ENCODE measurements at places on chromosomes 7 and 10.

GRCh38 chr10:88411772-88412349, 171.3 kb downstream of the RNLS start:
- DNase-seq: no peak

GRCh38 chr7:36606153-36606975, 117.9 kb downstream of the AOAH start:
- no peak for DNase-seq

DNA sequence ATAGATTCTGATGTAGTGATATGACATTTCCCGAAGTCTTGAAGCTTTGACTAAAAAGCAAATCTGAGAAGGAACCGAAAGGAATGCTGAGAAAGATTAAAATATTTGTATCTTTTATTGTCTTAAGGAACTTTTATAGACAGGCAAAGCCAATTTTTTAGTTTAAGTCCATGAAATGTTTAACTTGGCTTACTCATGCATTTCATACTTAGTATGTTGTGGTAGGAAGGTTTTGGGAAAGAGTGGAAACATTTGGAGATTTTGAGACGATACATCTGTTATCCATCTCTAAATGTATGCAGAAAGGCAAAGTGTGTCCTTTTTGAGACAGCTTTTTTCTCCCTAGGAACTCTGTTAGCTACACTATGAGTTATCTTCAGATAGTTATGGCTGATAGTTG, 10.1 kb downstream of the TBC1D12 start:
- no peak for DNase-seq

- no peak for DNase-seq
These were observed 37.5 kb downstream of the PAPSS2 start for GRCh38 chr10:87696922-87697745.

GRCh38 chr10:12333380-12334185, 15.8 kb upstream of the CAMK1D start:
- peak; percentile 76 for DNase-seq

GRCh38 chr10:79400146-79401004, 45.0 kb downstream of the ZCCHC24 start:
- DNase-seq: peak; percentile 76

DNA sequence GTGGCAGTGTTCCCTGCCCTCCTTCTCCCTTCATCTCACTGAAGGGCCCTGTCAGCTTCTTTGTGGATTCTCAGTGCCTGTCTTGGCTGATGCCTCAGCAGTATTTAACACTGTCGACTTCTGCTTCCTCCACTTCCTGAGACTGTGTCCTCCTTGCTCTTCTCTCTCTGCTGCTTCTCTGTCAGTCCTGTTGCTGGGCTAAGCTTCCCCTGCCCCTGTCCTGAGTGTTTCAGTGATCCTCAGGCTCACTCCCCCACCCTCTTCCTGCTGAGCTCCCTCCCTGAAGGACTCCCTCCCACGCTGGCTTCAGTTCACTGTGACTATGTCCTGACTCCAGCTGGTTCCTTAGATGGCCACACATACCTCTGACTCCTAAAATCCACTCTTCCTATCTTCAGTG, 64.9 kb downstream of the CREM start:
- no peak for DNase-seq

DNA sequence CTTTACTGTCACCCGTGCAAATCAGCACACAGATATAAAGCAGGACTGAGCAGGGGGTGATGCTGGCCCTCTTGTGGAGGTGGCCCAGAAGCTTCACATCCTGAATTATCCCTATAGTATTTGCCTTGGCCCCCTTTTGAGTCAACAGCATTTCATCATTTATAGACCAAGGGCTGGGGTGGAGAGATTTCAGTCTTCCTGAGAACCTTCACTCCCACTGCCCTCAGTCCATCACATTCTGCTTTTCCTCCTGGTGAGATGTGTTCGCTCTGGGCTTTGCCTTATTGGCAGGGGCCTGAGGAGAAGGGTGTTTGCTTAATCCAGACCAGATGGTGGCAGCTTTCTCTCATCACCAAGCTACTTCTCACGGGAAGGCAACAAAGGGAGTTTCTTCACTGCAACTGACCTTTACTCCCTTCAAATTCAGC, 47.7 kb downstream of the NOC3L start:
- DNase-seq: no peak

- no peak for DNase-seq
These were observed 256.0 kb upstream of the AUTS2 start for GRCh38 chr7:69342154-69342884.

- no peak for DNase-seq
These were observed 2.6 kb downstream of the ABCA13 start for GRCh38 chr7:48173756-48174382.

DNA sequence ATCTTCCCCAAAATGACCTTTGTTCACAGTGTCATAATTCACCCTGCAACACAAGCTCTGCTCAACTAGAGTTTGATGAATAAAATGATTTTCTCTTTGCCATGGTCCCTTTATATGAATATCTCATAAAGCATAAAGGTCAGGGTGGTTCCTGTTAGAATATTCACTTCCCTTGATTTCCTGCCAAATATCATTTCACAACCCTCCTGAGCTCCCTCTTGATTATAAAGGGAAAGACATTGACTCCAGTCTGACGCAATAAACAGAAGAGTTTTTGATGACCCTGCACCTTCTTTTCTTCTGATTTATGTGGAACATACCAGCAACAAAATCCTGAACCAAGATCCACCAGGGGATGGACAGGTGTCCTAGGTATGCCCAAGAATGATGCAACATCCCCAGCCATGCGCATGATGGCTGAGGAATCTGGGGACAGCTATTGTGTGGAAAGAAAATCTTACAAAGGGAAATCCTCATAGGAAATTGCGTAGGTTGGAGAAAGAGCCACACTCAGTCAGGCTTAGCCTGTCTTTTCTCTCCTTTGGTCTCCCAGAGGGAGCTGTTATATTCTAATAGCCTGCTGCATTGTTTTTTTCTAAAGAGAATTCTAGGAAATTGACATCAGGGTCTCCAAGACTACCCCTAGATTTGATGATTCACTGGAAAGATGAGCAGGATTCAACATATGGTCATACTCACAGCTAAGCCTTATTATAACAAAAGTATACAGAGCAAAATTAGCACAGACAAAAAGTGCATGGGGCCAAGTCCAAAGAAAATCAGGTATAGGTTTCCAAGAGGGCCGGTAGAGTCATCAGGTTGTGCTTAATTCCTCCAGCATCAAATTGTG, 18.8 kb downstream of the IFIT3 start:
- DNase-seq: no peak

DNA sequence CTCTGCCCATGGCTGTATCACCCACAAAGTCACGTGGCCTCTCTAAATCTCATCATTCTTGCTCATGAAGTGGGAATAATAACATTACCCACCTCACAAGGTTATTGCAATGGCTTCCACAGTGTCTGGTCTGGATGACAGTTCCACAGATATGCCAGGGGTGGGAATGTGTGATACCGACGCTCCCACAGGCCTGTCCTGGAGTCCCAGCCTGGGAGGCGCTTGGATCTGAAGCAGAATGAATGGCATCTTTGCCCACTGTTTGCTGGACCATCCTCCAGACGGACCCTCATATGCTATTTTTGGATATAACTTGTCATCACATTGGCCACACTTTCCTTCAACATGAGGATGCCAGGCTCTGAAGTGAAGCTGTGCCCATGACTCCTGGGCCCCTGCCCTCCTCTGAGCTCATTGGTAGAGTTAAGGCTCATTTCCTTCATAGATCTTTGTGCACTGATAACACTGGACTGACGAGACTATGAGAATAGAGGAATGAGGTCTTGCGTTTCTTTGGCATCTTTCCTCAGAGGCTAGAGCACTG, 279.8 kb upstream of the ZNF32 start:
- no peak for DNase-seq

DNA sequence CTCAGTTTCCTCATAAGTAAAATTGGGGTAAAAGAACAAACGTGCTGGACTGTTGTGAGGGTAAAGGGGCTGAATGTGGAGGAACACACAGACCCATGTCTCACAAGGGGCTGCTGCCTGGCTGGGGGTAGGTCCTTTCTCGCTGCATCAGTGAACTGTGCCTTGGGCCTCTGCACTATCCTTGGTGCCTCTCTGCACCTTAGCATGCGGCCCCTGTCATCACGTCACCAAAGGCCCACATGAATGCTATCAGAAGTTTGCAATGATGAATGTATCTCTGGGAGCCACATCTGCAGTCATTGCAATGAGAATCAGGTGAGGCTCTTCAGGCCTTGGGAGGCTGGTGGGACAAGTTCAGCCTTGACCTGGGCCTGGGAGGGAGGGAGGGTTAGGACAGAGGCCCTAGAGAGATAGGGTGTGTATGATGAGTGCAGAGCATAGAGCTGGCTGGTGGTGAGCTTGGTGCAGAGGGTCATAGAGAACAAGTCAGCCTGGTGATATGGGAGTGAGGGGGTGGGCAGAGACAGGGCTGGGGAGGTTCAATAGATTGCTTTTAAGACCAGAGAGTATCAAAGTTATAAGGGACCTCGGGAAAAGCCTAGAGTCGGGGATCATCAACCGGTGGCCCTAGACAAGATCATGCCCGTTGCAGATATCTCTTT, 308.4 kb downstream of the RPS24 start:
- DNase-seq: peak; percentile 2

- DNase-seq: no peak
These were observed 74.7 kb upstream of the PFKP start for GRCh38 chr10:2992401-2993198.

DNA sequence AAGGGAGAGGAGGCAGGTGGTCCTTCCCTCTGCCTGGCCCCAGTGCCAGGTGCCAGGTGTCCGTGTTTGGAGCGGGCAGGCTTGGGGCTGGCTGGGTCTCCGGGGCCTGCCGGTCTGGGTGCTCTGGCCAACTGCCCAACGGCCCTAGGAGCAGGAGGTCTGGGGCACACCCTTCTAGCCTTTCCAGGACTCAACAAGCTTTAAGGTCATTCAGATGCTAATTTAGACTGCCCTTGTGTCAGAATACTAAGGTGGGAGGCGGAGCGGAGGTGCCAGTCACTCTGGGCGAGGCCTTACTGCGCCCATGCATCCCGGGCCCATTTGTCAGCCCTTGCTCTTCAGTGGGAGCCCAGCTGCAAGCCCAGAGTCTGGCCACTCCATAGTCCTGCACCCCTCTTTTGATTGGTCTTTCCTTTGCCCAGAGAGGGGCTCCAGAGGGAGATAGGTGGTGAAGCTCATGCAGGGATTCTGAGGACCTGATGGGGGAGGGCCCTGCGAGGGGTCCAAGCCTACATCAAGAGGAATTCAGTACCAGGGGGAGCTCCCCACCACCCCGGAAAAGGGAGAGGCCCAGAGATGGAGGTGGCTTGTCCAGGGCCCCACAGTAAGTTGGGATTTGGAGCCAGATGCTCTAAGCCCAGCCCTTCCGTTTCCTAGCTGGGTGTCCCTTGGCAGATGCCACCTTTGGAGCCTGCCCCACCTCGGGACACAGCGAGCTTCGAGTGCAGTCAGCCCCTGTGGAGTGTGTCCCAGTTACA, 1.3 kb downstream of the PGAM2 start:
- no peak for DNase-seq

DNA sequence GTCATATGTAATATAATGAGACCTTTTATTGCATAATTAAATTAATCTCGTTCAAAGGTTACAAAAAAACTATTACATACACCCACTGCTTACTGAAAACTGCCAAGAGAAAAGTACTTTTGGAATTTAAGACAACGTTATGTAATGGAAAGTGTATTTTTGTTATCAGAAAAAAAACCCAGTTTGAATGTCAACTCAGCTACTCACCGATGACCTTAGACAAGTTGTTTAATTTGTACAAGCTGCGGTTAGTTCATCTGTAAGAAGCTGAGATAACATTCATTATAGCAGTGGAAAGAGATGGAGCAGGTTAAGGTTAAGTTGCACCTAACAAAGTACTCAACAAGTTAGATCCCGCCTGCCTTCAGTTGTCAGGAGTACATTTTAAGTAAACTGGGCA, 1.1 kb downstream of the PSMA2 start:
- no peak for DNase-seq

DNA sequence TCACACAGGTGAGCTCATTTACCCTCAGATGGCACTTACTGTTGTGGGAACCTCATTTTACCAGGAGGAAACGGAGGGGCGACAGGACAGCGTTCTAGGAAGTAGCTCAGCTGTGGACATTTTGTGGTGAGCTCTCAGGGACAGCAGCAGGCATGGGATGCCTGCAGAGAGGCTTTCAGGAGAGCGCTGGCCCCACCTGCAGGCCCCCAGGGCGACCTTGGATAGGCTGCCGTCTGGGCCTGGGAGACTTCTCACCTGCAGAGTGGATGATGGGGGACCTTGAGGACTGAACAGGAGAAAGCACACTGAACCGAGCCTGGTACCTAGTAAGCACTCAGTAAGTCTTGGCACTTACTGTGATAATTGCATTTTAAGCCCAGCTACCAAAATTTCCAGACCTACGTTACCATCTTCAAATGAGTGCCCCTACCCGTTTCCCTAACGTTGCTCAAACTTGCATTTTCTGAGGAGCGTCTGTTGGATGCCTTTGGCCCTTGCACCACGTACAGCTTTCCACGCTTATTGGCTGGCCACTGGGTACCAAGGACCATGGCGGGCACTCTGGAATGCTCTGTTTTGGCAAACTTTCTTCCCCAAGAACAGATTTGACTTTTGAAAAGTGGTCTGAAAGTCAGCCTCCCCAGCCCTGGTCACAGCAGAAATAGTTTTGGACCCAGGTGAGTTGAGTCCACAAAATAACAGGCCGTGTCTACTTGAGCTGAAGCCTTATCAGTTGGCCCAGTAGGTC, 223.4 kb downstream of the EBF3 start:
- no peak for DNase-seq

GRCh38 chr7:11297126-11297625, 323.5 kb downstream of the PHF14 start:
- DNase-seq: no peak

- no peak for DNase-seq
These were observed 303.7 kb upstream of the PCDH15 start for GRCh38 chr10:55104738-55105137.

GRCh38 chr7:122225874-122226273, 78.7 kb downstream of the FEZF1 start:
- no peak for DNase-seq

GRCh38 chr7:114917211-114917839, 4.6 kb upstream of the MDFIC start:
- DNase-seq: no peak

GRCh38 chr7:137818036-137818435, 28.7 kb downstream of the DGKI start:
- DNase-seq: no peak

- DNase-seq: peak; percentile 17
These were observed 219.7 kb upstream of the ADARB2 start for GRCh38 chr10:1957057-1957456.
